GM12864 (cell line): ENCODE measurements at places on chromosomes 1 and 21.

DNA sequence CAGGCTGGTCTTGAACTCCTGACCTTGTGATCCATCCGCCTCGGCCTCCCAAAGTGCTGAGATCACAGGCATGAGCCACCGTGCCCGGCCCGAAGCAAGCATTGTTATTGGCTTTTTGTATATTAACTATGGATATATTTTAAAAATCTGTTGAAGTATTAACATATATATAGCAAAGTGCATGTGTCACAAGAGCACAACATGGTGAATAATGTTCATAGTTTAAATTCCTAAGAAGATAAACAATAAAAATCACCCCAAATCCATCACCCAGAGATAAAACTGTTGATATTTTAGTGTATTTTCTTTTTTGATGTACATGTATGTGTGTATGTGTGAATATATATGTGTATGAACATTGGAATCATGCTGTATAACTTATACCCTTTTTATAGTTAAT, 9.1 kb upstream of the FOXE3 start:
- no peak for DNase-seq

- no peak for DNase-seq
These were observed 255.1 kb downstream of the FGGY start for GRCh38 chr1:59552007-59552406.

GRCh38 chr1:248821641-248822040, 4.1 kb downstream of the SH3BP5L start:
- no peak for DNase-seq

- no peak for DNase-seq
These were observed 28.2 kb downstream of the RNF220 start for GRCh38 chr1:44433209-44433608.

- no peak for DNase-seq
These were observed 2.9 kb downstream of the EIF2D start for GRCh38 chr1:206609229-206609991.

DNA sequence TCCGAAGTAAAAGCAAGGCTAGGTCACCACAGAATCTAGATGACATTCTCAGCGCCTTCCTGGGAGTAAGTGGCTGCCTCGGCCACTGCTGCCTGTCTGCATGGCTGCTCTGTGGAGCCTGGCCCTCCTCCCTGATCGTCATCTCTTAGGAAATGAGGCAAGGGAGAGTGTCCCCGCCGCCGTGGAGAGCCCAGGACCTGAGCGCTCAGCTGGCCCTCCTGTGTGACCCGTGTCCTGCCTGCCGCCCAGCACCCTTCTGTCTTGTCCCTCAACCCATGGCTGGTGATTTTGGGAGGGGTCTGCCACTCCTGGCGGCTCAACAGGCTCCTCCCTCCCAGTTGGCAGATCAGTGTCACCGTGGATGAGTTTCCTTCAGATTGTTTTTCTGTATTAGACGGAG, 156.4 kb upstream of the COL6A1 start:
- no peak for DNase-seq

GRCh38 chr1:197178998-197179397, 32.5 kb upstream of the ASPM start:
- no peak for DNase-seq

DNA sequence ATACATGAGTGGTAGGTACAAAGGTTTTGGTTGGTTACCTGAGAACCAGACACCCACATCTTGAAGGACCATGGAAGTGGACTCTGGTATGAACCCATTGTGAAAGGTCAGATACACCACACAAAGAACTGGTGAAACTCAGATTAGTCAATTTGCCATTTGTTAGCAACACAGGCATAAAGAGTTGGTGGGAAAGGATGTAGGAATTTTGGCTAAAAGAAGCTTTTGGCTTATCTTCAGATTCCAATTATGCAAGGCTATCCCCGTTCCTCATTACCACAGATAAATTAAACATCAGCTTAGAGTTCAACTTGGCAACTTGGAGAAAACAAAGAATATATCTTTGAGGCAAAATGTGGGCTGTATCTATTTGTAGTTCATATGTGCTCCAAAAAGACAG, 87.0 kb upstream of the IRF2BP2 start:
- no peak for DNase-seq

DNA sequence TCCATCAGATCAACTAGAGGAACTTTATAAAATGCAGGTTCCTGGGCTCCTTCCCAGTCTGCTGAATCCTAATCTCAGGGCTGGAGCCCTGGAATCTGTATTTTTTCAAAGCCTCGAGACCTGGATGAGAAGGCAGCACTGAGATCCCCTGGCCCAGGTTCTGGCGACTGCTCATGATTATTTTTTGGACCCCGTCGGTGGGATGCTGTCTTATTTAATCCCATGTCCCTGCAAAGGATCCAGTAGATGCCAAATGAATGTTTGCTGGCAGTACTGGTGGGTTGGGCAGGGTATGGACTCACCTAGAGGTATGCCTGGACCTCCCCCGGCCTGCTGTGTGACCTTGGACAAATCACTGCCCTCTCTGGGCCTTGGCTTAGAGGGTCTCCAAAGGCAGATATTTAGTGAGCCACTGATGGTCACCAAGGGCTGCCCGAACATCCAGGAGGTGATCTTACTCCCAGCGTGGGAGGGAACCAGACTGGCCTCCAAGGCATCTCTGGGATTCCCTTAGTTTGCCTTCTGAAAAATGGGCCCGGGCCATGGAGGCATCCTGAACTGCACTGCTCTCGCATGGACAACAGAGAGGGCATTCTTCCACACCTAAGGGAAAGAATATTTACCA, 91.6 kb upstream of the RUNX3 start:
- DNase-seq, result no peak
